ENCODE measurements at places on chromosomes 5 and 9.

- DNase-seq: no peak
These were observed 546.8 kb downstream of the LRRC70 start for GRCh38 chr5:63125392-63125791.

DNA sequence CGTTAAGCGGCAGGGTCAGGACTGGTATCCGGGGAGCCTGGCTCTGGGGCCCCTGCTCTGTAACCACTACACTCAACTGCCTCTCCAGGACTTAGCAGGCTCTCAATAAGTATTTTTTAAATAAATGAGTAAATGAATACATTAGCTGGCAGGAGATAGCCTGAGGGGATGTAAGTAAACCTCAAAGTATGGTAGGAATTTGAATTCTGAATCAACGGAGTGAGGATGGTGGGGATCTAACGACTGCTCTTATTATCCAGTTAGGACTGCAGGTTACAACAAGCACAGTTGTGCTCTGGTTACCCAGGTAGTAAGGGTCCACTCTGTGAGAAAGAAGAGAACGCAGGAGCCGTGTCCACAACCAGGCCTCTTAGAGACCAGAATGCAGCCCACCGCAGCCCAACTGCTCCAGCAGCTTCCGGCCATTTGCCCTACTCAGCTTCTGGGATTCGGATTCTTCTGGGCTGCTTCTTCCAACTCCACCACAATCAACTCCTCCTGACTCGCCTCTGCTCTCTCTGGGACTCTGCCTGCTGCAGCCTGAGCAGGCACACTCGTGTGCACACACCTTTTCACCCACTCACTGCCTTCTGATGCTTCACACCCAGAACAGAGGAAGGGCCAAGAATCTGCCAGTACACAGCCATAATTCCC, 52.6 kb downstream of the MED27 start:
- DNase-seq: peak; percentile 37

- no peak for DNase-seq
These were observed 1.9 kb downstream of the SEMA4D start for GRCh38 chr9:89495824-89496560.

GRCh38 chr9:127279717-127280285, 15.2 kb downstream of the GARNL3 start:
- no peak for DNase-seq

GRCh38 chr9:2524601-2525000, 97.0 kb upstream of the VLDLR start:
- DNase-seq: no peak

GRCh38 chr5:17169507-17169906, 47.9 kb upstream of the BASP1 start:
- DNase-seq: no peak

All from kidney glomerular epithelial cell (primary cell).